ENCODE measurements at places on chromosomes 16 and 17.

GRCh38 chr17:16459271-16459670 is 32.7 kb downstream of the LRRC75A start:
- DNase-seq, result no peak

- no peak for DNase-seq
These were observed 47.0 kb downstream of the MFSD11 start for GRCh38 chr17:76784926-76785325.

DNA sequence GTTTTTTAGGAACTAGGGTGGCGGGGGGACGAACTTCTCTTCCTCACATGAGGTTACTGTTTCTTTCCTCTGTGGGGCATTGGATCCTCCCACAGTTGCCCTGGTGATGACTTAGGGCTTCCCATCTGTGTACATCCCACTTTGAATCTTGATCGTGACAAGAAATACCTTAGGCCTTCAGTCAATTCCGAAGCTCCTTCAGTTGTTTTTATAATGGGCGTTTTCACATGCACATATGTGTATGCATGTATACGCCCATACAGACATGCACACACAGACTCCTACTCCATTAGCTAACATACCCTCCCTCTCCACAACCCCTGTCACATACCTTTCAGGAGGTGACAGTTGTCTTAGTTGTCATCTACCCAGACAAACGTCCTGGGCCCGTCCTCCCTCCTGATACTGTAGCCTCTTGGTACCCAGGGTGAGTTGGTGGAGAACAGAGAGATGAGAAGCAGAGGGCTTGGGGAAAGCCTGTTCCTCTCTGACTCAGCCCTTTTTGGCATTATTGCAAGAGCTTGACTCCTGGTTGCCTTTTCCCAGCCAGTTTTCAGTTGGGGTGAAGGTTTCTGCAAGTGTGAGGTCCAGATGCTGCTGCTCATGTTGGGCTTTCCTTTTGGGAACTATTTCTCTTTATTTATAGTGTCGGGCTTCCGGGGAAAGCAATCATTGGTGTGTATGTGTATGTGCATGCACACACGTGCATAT is 2.2 kb upstream of the AOC2 start:
- DNase-seq, result no peak

- no peak for DNase-seq
These were observed 79.4 kb downstream of the SLC5A11 start for GRCh38 chr16:24925163-24925562.

- DNase-seq, result no peak
These were observed 774 bp upstream of the MAF start for GRCh38 chr16:79601092-79601930.

GRCh38 chr17:47937941-47938340 is 3.4 kb upstream of the PNPO start:
- DNase-seq, result no peak

- DNase-seq, result no peak
These were observed 11.2 kb downstream of the MAP3K14 start for GRCh38 chr17:45305530-45306087.

DNA sequence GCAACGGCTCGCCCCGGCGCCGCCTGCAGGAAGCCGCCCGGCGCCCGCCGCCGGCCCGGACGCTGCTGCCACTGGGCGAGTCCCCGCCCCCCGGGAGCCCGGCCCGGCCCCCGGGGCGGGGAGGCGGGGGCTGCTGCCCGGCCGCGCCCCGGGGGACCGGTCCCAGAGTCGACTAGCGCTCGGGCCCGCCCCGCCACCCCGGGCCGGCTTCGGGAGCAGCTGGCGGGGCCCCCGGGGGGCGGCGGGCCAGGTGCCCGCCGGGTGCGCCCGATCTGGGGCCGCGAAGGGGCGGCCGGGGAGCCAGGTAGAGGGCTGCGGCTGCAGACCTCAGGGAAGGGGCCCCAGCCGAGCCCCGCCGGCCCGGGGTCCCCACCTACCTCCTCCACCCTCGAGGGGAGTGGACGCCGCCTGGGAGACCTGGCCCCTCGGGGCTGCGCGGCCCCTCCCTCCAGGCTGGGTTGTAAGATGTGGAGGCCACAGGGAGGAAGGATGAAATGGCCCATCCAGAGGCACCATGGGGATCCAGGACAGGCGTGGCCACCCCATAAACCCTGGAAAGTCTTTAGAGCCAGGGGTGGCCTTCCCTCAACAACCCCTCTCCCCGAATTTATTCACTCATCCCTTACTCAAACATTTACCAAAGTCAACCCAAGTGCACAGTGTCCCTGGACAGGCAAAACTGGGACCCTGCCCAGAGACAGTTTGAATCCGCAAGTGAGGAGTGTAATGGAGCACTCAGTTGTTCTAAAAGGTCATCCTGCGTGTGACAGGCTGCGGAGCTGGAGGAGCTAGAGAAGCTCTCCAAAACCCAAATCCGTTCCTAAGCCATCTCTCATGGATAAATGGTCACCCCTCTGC is at the start of gene CDYL2:
TSS of gene CDYL2 (minus strand) at position 73 of the 858 bp plus-strand sequence. CDS start 425 bp downstream, outside the sequence.
- no peak for DNase-seq

GRCh38 chr17:79388556-79389295 is 222.1 kb downstream of the RBFOX3 start:
- DNase-seq, result no peak

DNA sequence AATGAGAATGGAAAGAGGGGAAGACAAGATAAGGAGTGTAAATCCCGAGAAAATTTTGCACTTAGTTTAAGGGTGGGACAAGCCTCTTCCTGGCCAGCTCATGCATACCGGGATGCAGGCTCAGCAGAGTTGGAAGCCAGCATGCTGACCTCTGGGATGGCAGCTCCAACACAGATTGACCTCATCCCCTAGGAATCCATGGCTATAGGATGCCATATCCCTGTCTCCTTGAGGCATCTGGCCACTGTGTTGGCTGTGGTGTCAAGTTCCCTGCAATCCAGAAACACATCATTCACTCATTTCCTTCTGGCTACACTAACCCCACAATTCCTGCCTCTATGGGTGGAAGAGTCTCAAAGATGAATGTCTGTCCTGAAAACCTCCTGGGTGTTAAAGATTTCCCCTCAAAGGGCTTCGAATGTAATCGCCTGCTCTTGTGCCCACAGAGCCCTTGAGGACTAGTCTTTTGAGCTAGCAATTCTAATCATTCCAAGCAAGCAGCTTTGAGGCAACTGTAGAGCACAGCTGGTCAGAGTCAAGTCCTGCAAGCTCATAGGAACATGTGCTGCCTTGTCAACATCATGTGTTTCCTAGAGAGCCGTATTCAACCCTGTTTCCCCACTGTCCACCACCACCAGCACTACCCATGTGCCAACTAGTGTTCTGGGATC is 141.4 kb downstream of the PMP22 start:
- no peak for DNase-seq

GRCh38 chr16:81266680-81267095 is 28.2 kb downstream of the BCO1 start:
- no peak for DNase-seq

DNA sequence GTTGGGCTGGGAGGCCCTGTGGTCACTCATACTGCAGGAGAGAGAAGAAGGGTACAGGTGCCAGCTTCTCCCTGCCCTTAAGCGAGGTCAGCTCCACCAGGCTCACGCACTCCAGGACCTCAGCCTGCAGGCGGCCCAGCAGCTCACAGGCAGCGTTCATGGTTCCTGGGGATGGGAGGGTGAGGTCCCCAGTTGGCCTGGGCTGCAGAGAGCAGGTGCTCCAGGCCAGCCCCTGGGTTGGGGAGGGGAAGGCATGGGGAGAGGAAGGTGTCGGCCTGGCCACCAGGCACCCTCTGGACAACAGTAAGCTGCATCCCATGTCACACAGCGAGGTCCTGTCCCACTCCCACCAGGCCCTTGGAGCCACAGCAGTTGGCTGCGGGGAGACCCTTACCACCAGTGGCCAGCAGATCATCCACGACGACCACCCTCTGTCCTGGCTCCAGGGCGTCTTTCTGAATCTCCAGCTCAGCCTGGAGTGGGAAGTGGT is 2.0 kb downstream of the APRT start:
- DNase-seq, result no peak

DNA sequence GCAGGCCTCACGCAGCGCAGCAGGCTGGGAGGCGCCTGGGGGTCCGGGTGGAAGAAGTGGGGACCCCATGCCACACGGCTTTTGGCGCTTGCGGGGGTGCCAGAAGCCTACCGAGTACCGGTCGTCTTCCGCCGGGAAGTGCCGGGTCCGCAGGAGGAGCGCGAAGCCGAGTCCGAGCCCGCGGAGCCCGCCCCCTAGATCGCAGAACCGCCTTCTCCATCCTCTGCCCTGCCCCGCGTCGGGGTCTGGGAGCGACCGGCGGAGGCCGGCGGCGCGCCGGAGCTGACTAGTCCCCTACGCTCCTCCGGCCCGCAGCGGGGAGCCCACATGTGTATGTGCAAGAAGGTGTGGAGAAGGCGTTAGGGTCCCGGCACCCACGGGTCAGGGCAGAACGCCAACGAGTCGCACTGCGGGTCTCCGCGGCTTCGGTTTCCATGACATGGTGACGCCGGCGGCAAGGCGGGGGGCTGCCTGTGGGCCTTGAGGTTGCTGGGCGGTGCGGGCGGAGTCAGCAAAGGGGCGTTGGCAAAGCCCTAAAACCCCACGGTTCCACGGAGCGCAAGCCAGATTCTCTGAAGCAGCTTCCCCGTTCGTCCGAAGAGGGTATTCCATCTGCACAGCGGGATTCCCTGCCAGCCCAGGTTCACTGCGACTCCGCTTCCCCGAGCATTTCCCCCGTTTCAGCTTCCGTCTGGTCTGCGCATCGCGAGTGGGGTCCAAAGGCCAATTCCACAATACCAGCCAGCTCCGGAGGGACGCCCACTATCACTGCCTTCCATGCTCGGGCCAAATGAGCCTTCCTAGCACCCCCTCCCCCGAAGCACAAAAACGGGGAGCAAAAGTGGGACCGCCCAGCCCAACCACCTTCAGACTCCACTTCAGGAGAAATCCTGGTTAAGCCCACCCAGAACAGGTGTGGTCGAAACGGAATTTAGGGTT is 2.3 kb upstream of the LHX1 start:
- no peak for DNase-seq

- DNase-seq, result no peak
These were observed 205.7 kb upstream of the CPHXL start for GRCh38 chr16:75931970-75932369.

- DNase-seq, result no peak
These were observed 45.1 kb upstream of the HNF1B start for GRCh38 chr17:37789771-37790541.

DNA sequence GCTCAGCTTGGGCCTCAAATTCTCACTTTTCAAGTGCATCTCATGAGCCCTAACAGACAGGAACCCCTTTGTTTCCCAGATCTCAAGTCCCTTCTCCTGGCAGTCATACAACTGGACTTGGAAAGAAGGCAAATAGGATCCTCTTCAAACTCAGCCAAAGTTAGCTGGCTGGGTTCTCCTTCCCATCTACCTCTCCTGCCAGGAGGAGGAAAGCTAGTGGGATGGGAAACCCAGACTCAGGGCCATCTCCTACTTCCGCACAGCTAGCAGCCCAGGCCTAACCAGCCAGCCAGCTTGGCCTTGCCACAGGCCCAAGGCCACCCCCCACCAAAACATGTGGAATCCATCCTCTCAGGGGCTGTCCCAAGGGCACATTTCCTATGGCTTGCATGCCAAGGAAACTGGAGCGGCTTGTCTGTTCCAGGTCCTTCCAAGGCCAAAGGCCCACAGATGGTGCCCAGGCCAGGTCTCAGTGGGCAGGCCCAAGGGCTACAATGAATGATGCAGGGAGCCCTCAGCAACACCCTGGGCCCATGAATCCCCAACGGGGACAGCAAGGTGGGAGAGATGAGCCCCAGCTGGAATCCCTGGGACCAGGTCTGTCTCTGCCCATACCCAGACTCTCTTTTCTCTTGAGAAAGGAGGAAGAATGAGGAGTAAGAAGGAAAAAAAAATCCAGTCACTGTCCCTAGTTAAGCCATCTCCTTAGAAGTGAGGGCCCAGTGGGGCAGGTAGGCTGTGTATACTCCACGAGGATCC is 1.7 kb downstream of the SMARCD2 start:
- DNase-seq, result no peak

DNA sequence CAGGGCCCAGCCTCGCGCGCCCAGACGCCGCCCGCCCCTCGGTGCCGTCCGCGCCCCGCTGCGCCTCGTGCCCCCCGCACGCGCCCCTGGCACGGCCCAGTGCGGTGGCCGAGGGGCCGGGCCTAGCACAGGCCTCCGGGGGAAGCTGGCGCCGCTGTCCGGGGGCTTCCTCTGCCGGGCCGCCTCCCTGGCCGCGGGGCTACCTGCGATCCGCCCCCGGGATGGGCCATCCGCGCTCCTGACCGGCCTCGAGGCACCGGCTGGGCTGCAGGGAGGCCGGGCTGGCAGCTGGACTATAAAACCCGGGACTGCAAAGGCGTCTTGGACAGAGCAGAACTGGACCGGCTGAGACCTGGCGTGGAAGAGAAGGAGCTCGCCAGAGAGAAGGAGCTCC is 783 bp downstream of the BHLHA9 start:
- DNase-seq, result no peak

DNA sequence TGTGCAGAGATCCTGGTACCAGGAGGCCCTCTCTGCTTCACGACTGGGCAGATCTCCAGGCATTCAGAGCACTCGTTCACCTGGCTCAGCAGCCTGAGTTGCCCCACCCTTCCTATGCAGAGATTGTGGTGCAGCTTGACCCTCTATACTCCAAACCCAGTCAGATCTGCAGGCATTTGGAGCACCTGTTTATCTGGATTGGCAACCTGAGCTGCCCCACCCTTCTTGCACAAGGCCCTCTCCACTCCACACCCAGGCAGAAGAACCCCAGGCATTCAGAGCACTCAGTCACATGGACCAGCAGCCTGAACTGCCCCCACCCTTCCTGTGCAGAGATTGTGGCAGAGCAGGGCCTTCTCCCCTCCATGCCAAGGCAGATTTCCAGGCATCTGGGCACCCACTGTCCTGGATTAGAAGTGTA is 88.4 kb upstream of the CDH5 start:
- DNase-seq, result no peak

DNA sequence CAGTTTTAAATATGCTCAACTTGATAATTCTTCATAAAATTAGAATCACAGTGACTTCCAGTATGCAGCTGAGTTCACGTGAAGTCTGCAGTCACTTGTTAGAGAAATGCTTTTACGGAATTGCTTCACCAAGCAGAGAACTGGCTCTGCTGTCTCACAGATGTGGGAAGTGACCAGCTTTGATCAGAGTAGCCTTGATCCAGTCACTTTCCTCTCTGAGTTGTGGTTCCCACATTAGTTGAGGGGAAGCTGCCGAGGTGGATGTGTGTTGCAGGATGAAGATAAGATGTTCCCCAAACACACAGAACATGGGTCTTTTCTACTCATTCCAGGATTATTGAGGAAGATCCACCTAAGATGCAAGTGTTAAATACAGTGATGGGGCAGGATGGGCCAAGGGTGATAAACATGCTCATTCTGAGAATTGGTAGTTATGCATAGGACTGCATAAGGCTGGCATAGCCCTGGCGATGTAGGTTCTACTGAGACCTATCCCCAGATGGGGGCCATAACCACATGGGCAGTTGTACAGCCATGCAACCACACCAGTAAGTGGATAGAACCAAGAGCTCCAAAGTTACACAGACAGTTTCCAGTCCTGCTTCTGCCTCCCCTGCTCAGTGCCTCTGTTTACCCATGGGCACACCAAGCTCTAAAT is 168.9 kb upstream of the MAF start:
- DNase-seq, result no peak
